ENCODE measurements at places on chromosomes 3 and 15.

GRCh38 chr3:188568736-188569135 lies 414.8 kb downstream of the LPP start:
- no peak for DNase-seq

- DNase-seq, result no peak
Measured at GRCh38 chr3:152853196-152853595, 18.3 kb downstream of the P2RY1 start.

- no peak for DNase-seq
Measured at GRCh38 chr3:12430086-12430485, 54.2 kb upstream of the TSEN2 start.

GRCh38 chr3:168968609-168969008 lies 694.9 kb downstream of the MECOM start:
- no peak for DNase-seq

DNA sequence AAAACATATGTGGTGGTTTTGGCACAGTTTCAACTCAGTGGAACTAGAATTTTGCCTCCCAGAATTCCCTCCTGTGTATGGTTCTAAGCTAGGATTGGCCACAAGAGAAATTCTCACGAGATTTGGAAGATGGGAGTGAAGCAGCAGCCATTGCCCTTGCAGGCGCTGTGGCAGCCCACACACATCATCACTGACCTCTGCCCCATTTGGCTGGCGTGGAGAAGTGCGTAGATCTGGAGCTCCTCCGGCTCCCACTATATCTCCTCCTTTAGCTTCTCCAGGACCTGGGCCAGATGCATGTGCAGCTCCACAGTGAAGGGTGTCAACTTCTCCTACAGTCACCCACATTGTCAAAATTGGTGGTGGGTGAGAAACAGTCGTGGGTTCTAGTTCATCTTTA lies 199.6 kb downstream of the EFHB start:
- no peak for DNase-seq

- DNase-seq, result no peak
Measured at GRCh38 chr3:109338322-109338721, 976 bp upstream of the DPPA4 start.

DNA sequence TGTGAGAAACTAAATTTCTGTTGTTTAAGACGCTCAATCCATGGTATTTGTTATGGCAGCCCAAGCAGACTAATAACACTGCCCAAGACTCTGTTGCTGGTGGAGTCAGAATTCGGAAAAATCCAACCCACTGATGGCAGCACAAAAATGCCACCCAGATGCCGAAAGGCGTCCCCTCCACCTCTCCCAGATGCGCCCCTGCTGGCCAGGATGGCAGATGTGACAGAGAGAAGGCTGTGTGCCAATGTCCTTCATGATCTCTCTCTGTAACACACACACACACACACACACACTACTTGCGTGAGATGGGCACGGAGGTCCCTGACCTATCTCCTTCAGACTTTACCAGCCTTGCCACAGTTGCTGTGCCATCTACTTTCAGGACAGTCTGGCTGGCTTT lies 10.9 kb upstream of the LYSMD4 start:
- no peak for DNase-seq

- DNase-seq, result no peak
Measured at GRCh38 chr3:43913036-43913948, 222.6 kb downstream of the ABHD5 start.

- no peak for DNase-seq
Measured at GRCh38 chr3:41674449-41674848, 287.5 kb downstream of the ULK4 start.

- DNase-seq, result no peak
Measured at GRCh38 chr3:20043825-20044224, 3.6 kb downstream of the KAT2B start.

DNA sequence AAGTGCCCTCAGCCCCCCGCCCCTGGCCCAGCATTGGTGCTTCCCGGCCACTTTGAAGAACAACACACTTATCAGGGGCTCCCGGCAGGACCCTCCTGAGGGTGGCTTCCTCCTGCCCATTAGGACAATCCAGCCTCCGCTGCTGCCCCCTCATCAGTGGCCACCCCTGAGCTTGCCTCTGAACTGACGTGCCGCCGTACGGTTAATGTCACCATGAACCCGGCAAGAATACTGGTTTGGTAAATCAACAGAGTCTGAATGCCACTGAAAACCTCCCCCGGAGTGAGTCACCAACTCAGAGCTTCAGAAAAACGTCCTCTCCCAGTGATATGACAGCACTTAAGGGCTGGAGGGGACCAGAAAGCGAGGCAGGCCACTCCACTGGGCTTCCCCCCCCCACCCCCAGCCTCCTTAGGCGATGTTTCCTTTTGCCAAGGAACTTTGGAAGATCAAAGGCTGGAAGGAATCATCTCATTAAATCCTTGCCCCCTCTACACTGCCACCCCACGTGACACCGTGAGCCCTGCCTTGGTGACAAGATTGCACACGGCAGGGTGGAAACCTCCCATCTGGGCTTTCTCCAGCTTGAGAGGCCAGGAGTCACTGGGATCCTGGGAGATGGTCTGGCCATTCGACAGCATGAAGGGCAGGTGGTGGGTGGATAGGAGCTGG lies 142.1 kb downstream of the NUP210 start:
- DNase-seq, result no peak

DNA sequence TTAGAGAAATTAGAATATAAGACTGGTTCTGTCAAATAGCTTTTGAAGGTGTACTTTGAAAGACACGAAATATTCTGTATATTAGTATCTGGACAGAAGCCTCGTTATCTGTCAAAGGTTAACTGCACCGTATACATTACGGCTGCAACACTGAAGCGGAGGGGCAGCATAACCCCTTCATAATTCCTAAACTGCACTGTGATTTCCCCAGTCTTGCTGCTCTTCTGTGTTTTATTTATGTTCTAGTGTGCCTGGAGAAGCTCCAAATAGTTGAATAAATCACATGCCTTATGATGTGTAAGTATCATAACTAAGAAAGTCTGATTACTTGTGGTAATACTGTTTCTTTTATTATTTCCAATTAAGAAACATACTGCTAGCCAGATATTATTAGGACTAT lies 285.7 kb upstream of the ROBO2 start:
- DNase-seq, result no peak

DNA sequence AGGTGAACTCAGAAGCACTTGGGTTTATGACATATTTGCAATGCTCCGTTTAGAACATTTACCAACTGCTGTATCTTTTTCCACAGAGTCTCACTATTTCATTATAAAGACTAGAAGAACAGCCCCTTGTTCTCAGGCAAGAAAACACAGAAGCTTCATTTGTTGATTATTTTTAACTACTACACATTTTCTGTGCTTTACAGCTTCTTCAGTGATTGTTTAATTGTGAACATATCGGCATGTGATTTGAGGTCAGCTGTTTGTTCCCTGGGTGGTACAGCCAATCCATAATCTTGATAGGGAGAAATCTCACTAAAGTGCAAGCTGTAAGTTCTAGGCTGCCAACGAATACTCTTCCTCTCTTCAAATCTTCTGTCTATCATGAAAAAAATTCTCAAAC lies 31.0 kb upstream of the DLG1 start:
- no peak for DNase-seq

GRCh38 chr3:191119415-191120295 lies 79.4 kb upstream of the OSTN start:
- DNase-seq, result no peak

- no peak for DNase-seq
Measured at GRCh38 chr3:27533718-27534573, 49.8 kb upstream of the SLC4A7 start.

Data from stimulated activated CD4-positive, alpha-beta T cell treated with anti-CD3 and anti-CD28 coated beads, Interleukin-12 subunit alpha, Interleukin-12 subunit beta, amount 100 ng/mL, for 24 hours (primary cell).